Progenitor cell of endocrine pancreas (in vitro differentiated cells): ENCODE measurements at places on chromosomes 11 and 22.

- no peak for DNase-seq
Measured at GRCh38 chr11:83895516-83895915, 609.3 kb upstream of the CCDC90B start.

GRCh38 chr22:30868663-30869385 lies 99.8 kb downstream of the MORC2 start:
- DNase-seq = no peak

GRCh38 chr11:69074375-69075140 lies 25.8 kb downstream of the TPCN2 start:
- no peak for DNase-seq

GRCh38 chr22:43502306-43502874 lies 90.6 kb downstream of the MPPED1 start:
- no peak for DNase-seq

GRCh38 chr11:114087025-114087424 lies 27.5 kb downstream of the ZBTB16 start:
- no peak for DNase-seq

DNA sequence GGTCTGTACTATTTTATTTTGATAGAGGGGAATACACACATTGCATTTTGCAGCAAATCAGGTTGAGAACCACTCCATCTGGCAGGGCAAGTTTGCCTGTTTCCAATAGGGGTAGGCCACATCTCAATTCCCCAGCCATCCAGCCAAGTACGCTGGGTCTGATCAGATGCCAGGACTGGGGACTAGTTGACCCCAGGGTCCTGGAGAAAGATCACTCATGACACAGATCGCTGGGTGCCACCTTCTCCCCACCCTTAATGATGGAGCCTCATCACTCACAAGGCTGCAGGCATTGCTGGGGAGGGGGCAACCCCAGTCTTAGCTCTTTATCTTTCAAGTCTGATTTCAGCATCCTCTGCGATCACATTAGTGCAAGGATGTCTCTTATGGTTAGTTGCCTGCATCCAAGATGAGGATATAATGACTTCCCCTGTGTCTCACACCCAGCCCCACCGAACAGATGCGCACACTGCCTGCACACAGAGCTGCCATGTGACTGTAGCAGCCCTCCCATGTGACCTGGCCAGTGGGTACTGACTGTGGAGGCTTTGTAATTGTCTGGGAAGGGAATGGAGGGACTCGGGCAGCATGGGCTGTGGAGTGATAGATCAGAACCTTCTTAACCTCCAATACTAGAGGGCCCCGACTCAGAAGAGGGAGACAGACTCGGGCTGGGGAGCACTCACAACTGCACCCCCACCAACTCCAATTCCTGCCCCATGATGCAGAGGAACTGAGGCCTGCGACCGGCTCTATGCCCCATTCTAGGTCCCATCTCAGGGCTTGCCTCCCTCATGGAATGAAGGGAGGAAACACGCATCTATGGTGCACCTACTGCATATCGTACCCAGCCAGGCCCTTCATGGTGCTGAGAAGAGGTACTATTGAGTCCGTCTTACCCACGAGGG lies 155.8 kb downstream of the DSCAML1 start:
- no peak for DNase-seq

GRCh38 chr11:126607374-126607773 lies 251.9 kb downstream of the ST3GAL4 start:
- peak; percentile 47 for DNase-seq

DNA sequence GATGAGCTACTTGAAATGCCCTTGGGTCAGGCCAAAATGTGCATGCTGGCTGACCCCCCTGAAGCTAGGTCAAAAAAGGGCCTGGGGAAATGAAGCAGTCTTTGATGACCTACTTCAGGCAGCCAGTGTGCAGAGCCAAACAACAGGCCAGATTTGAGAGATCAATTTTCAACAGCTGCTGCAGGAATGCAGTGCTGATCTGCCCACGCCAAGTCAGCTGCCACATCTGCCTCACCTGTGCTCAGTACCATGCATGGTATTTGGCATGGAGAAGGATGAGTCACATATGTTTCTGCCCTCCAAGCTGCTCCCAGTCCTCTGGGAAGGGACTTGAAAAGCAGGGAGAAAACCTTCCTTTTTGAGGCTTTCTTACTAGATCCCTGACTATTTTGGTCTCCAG lies 35.8 kb downstream of the MTNR1B start:
- no peak for DNase-seq

DNA sequence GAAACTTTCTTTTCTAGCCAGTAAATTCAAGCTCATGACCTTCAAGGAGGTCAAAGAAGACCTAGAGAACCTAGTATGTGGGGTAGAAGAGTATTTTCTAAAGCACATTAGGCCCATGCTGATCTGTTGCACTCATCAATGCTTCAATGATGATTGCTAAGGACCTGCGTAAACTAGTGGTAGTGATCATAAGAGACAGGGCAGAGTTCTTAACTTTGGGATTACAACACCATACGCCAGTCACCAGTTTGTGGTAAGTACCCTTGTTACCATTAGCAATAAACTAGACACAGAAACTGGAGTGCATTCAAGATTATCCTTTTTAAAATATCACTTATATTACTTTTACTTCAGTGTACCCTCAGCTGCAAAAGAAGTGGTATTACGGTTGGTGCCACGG lies 490.3 kb downstream of the BUD13 start:
- DNase-seq = no peak

- DNase-seq = no peak
Measured at GRCh38 chr11:122487669-122488068, 167.9 kb upstream of the UBASH3B start.

DNA sequence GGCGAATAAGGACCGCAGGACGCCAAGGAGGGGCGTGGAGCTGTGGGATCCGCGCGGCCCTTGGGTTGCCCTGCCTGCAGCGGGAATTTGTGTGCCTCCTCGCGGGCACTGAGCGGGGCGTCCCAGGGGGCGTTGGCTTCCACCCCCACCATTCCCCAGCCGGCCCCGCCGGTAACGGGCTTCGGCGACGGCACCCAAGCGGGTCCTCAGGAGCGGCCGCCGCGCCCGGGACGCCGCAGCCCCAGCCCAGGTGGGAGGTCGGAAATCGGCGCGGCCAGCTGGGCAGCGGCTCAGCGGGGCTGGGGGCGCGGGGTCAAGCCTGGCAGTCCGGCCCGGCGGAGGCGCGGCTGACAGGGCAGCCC lies 320 bp downstream of the CLTCL1 start:
- peak; percentile 50 for DNase-seq

GRCh38 chr11:128865490-128865889 lies 1.6 kb downstream of the KCNJ1 start:
- DNase-seq = no peak

GRCh38 chr22:35835998-35836691 lies 118.5 kb downstream of the APOL5 start:
- no peak for DNase-seq

- no peak for DNase-seq
Measured at GRCh38 chr11:42657169-42657568, 654.6 kb upstream of the API5 start.

DNA sequence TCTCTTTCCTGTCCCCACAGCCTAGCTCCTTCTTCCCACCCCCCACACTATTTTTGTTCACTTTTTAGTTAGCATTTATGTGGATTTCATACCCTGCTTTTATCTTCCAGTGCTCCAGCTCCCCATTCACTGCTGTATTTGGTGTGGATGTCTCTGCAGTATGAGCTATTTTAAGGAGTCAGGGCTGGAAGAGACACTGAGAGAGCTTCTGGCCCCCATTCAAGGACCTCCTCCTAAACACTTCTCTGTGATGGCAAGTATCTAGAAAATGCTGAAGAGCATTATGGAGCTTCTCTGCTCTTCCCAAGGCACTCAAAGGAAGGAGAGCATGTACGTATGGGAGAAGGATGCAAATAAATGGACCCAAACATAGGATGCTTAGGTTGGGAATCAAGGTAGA lies 79.5 kb downstream of the RAB30 start:
- no peak for DNase-seq

DNA sequence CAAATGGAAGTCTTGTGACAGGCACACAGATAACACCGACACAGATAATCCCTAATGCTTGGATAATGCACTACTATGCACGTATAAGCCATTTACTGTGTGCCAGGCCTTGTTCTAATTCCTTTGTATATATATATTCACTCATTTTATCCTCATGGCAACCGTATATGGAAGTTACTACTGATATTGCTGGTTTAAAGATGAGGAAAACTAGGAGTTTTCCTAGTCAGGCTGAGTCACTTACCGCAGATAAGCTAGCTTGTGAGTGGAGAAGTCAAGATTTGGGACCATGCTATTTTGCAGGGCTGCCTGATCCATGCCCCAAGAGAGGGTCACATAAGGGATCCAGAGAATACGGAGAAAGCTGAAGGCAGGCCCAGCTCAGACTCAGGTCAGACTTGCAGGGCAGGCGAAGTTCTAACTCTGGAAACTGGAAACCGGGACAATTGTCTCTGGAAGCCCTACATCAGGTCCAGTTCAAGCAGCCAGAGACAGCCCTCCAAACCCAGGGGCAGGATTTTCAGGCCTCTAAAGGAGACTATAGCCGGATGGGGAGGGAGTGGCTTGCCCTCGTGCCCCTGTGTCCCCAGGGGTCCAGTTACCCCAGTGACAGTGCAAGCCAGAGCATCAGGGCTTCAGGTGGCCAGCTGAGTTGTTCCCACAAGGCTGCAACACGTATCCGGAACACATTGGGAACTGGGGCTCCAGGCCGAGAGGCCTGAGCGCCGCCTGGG lies 534.8 kb downstream of the INSC start:
- no peak for DNase-seq

GRCh38 chr11:63843041-63843440 lies 4.1 kb downstream of the MARK2 start:
- DNase-seq = no peak

DNA sequence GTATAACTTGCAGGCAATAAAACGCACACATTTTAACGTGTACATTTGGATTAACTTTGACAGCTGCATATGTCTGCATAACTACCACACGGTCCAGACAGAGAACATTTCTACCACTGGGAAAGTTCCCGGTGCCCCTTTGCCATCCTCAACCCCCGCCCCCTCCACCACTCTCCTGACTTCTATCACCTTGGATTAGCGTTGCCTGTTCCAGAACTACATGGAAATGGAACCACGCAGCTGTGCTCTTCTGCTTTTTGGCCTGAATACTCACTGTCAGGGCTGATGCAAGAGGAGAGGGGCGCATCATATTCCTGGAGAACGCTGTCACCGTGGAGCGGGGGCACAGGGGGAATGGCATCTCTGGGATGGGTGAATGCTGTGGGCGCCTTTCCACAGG lies 62.1 kb downstream of the LRP5 start:
- no peak for DNase-seq

DNA sequence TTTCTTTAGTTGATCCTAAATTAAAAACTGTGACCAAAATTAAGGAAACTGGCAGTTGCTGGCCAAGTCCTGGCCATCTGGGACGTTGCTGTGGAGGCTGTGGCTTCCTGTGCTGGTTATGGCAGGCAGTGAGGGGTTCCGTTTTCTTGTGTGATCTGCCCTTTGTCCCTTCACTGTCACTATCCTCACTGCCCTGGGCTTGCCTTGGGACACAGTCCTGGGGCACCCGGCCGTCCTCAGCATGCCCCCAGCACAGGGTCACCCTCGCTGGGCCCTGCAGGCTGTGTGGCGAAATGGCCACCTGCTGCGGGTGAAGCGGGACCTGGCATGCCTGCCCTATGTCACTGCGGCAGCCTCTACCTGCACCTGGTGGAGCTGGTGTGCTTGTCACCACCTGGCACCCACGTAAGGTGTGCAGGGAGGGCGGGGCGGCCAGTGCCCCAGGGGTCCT lies 52.5 kb upstream of the SLC22A12 start:
- DNase-seq = no peak

- no peak for DNase-seq
Measured at GRCh38 chr11:106840947-106841346, 177.3 kb downstream of the GUCY1A2 start.

DNA sequence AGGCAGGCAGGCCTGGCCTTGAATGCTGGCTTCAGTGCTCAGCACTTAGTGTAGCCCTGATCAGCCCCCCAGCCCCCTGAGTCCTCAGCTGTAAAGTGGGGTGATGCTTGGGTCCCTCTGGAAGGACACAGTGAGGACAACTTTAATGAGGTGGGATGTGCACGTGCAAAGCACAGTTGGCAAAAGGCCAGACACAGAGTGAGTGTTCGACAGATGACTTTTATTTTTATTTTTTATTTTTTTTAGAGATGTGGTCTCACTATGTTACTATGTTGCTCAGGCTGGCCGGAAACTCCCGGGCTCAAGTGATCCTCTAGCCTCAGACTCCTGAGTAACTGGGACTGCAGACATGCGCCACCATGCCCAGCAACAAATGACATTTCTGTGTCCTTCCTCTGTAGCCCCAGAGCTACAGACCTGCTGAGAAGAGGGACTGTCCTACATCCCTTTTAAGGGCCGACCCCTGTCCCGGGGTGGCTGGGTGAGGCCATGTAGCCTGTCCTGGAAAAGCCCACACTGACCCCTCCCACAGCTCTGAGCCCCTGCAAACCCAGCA lies 6.9 kb upstream of the C11orf96 start:
- DNase-seq = no peak

GRCh38 chr11:95269036-95269819 lies 38.2 kb upstream of the SESN3 start:
- no peak for DNase-seq

DNA sequence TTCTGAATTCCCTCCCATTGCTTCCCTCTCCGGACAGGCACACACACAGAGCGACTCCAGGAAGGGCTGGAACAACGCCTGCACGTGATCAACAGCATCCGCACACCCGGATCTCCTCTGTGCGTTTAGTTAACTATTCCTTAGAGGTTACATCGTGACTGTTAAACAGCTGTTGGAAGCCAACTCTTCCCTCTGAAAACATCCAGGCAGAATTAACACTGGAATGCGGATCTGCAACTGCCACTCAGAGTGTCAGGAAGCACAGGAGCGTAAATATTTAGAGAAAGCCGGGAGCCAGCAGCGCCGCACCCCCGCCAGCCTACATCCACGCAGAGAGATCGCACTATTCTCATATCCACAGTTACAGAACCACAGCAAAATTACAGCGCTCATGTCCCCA lies 46.2 kb downstream of the SHANK2 start:
- DNase-seq = no peak

GRCh38 chr11:57162179-57162898 lies 19.4 kb upstream of the LRRC55 start:
- DNase-seq = no peak

- DNase-seq = no peak
Measured at GRCh38 chr11:117862019-117862725, 14.3 kb downstream of the FXYD6 start.

- DNase-seq = no peak
Measured at GRCh38 chr11:413120-414081, 1.4 kb downstream of the SIGIRR start.

DNA sequence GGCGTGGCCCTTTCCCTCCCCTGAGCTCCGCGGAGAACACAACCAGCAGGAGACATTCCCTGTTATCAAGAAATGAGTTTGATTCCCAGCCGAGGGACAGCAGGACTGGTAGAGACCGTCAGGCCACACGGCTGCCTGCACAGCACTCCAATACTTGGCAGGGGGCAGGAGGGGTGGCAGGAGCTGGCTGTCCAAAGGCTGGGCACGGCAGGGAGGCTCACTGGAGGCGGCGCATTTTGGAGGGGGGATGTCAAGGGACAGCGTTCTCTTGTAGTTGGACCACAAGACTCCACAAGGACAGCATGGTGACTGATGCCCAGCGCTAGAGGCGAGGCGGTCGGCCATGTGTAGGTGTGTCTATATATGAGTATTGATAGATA lies 66.7 kb upstream of the A4GALT start:
- DNase-seq = no peak

- DNase-seq = no peak
Measured at GRCh38 chr11:10181811-10182210, 112.2 kb downstream of the SBF2 start.

GRCh38 chr11:17694494-17695110 lies 24.8 kb upstream of the MYOD1 start:
- DNase-seq = no peak

- DNase-seq = no peak
Measured at GRCh38 chr22:24304062-24304675, 33.5 kb downstream of the SPECC1L start.
